ENCODE measurements at places on chromosomes 12 and 14. TPM values are rescaled to one million over a fixed set of nuclear protein-coding genes. Genes with fewer than 3 reads are reported as not detected.

- DNase-seq: no peak
Measured at GRCh38 chr12:26966842-26967241, 28.6 kb downstream of the FGFR1OP2 start.

DNA sequence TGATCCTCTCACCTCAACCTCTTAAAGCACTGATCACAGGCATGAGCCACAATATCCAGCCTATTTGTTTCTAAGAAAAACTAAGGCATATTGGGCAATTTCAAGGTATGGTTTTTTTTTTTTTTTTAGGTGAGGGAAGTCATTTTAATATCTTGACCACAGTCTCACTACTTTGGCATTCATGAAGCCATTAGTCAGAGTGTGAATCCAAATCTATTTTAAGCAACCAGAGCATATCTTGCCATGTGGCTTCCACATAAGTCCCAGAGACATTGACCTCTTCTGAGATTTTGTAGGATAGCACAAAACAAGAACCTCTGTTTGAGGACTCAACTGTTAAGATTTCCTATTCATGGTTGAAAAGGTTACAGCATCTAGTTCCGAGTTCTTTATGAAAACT, 130.3 kb upstream of the RBM19 start:
- DNase-seq: no peak

Gene TAS2R9
- polyA plus RNA-seq: not detected

GRCh38 chr12:11840366-11840765, 190.9 kb downstream of the ETV6 start:
- no peak for DNase-seq

Gene HOXC10
- 57.9 TPM for polyA plus RNA-seq

Gene KLRG1
- 4.1 TPM for polyA plus RNA-seq

GRCh38 chr14:31954991-31955390, 122.1 kb upstream of the ARHGAP5 start:
- DNase-seq: no peak

Gene ITGB7
- polyA plus RNA-seq: 0.76 TPM

GRCh38 chr12:13242936-13243335, 46.4 kb downstream of the EMP1 start:
- no peak for DNase-seq

GRCh38 chr12:110791589-110791988, 48.9 kb upstream of the PPP1CC start:
- no peak for DNase-seq

Gene SRRM4
- 0.31 TPM for polyA plus RNA-seq

DNA sequence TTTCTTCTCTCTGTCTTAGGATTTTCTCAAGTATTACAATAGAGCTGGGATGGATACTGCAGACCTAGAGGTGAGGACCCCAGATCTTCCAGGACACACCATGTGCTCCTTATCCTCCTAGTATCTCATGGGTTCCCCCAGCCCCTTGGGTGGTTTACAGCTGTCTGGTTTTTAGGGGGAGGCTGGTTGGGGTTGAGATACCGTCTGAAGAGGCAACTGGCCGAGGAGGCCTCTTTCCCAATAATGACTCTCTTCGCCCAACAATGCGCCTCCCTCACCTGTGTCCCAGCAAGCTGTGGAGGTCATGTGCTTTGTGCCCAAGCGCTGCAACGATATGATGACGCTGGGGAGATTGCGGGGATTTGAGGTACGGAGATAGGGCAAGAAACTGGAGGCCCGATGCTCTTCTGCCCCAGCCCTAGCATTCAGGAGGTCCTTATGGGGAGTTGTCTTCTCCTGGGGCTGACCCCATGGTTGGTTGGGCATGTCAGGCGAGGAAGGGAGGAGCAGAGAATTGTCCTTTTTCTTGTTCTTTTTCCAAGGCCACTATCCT, 3.8 kb downstream of the ARHGEF25 start:
- DNase-seq: no peak

- no peak for DNase-seq
Measured at GRCh38 chr14:47262801-47263200, 412.6 kb downstream of the MDGA2 start.

Gene LRRC10
- polyA plus RNA-seq: not detected

GRCh38 chr14:54567224-54567638, 303 bp downstream of the SAMD4A start:
- peak; percentile 41 for DNase-seq

Gene FBXO33
- polyA plus RNA-seq: 4.4 TPM

Measured in hindlimb muscle (tissue), 1 donor.